ENCODE measurements at places on chromosomes 3 and 15. TPM values are rescaled to one million over a fixed set of nuclear protein-coding genes. Genes with fewer than 3 reads are reported as not detected.

- DNase-seq, result peak; percentile 76
Measured at GRCh38 chr3:185153861-185154629, 1.2 kb upstream of the C3orf70 start.

- peak; percentile 26 for DNase-seq
Measured at GRCh38 chr3:15108869-15109268, 9.9 kb upstream of the RBSN start.

GRCh38 chr3:8345398-8345797 lies 156.2 kb upstream of the LMCD1 start:
- DNase-seq, result no peak

GRCh38 chr3:40827942-40828688 lies 303.4 kb downstream of the ZNF621 start:
- no peak for DNase-seq

- DNase-seq, result no peak
Measured at GRCh38 chr3:46848271-46849044, 14.8 kb downstream of the MYL3 start.

DNA sequence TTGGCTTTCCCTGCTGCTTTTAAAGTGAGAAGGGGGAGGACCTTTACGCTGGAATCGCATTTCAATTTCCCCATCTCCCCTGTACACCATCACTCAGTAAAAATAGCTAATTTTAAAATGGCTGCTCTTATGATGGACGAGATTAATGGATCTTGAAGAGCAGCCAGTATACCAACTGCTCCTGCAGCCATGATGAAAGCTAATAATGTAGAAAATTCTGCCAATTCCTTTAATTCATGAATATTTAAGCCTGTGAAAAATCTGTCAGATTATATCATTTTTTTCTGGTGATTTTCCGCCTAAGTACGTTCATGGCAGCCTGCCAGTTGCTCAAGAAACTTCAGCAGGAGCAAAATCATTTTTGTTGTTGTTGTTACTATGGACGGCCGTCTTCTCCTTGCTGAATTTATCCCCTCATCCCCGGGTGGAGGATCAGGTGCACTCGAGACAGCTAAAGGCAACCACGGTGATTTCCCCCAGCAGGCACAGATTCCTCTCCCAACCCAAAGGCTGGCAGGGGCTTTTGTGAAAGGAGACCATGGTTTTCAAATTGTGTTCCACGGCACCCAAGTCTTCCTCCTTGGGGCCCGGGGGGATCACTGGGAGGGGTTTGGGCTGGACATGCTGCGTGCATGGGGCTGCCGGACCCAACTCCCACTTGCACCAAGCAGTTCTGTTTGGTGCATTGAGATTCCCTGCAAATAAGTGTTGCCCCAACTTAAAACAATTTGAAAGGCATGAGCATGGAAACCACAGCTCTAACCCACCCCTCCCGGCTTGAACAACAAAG lies 289.6 kb downstream of the UACA start:
- peak; percentile 97 for DNase-seq

Gene SERPINI2
- polyA plus RNA-seq, result not detected

- no peak for DNase-seq
Measured at GRCh38 chr15:60774829-60775463, 296.0 kb upstream of the ICE2 start.

GRCh38 chr3:177055605-177056571 lies 141.4 kb downstream of the TBL1XR1 start:
- DNase-seq, result no peak

- DNase-seq, result no peak
Measured at GRCh38 chr3:133643611-133644010, 18.1 kb downstream of the TOPBP1 start.

GRCh38 chr15:30650012-30650929 lies 24.3 kb downstream of the ARHGAP11B start:
- no peak for DNase-seq

DNA sequence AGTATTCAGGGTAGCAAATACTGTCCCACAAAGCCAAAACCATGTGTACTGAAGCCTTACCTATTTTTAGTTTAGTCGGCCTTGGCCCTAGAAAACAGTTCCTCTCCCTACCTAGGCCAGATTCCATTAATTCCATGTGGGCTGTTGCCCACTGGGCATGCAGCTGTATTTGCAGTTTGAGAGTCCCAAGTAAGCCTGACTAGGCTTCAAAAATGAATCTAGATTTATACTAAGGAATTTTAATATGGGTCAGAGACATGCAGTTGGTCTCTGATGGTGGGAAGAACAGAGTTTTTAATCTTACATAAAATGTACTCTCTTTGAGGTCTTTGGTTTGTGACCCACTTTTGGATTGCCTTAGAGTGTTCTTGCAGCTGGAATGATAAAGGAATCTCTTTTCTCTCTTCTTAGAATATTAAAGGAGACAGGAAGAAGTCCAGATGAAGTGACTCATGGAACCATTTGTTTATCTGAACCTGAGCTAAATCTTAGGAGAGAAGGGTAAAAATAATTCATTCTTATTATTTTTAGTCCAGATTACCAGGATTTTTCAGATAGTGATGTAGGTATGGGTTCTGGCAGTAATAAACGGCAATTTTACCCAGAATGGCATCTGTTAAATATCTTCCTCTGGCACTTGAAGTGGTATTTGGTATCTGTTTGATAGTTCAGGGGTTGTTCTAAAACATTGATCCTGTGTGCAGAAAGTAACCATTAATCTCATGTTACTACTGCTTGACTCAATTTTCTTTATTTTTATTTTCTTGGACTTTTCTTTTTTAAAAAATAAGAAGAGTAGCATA lies 33.8 kb downstream of the GLCE start:
- no peak for DNase-seq

DNA sequence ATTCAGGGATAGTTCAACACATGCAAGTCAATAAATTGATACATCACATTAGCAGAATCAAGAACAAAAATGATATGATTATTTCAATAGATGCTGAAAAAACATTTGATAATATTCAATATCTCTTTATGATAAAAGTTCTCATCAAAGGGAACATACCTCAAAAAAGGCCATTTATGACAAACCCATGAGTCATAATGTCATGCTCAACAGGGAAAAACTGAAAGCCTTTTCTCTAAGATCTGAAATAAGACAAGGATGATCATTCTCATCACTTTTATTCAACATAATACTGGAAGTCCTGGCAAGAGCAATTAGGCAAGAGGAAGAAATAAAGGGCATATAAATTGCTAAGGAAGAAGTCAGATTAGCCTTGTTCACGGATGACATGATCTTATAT lies 54.1 kb upstream of the TMEM158 start:
- no peak for DNase-seq

DNA sequence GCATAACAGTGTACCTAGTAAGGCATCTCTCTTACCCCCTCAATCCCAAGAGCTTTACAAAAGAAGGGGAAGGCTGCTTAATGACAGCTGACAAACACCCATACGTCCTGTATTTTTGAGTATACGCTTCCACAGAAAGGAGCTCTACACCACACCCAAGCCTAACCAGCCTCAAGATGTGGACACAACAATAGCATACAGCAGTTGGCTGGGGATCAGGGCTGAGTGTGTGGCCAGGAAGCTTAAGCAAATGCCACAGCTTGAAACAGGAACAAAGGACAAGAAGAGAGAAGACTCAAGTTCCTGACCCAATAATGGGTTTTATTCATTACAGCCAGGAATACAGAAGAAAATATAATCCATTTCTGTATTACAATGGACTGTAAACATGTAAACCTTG lies 6.9 kb downstream of the HEXA start:
- no peak for DNase-seq

DNA sequence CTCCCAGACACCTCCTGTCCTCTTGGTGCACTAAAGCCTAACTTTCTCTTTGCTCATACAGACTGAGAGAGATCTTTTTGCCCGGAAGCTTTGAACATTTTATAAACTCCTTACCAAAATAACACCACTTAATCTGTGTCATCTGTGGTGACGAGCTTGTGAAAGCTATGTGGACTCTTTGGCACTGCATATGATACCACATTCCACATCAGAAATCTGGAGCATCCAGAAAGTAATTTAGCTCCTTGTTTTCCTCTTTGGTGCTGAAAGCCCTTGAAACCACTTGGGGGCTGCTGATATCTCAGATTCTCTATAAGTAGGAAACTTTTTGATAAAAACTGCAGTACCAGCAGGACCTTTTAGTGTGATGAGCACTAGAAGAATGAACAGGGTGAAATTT lies 128.3 kb downstream of the ALCAM start:
- no peak for DNase-seq

Gene DOCK3
- 8.0 TPM for polyA plus RNA-seq

GRCh38 chr3:13012221-13012691 lies 61.0 kb downstream of the IQSEC1 start:
- DNase-seq, result no peak

- DNase-seq, result no peak
Measured at GRCh38 chr15:78454992-78455391, 17.0 kb downstream of the IREB2 start.

Gene CAPN3
- 76.9 TPM for polyA plus RNA-seq

DNA sequence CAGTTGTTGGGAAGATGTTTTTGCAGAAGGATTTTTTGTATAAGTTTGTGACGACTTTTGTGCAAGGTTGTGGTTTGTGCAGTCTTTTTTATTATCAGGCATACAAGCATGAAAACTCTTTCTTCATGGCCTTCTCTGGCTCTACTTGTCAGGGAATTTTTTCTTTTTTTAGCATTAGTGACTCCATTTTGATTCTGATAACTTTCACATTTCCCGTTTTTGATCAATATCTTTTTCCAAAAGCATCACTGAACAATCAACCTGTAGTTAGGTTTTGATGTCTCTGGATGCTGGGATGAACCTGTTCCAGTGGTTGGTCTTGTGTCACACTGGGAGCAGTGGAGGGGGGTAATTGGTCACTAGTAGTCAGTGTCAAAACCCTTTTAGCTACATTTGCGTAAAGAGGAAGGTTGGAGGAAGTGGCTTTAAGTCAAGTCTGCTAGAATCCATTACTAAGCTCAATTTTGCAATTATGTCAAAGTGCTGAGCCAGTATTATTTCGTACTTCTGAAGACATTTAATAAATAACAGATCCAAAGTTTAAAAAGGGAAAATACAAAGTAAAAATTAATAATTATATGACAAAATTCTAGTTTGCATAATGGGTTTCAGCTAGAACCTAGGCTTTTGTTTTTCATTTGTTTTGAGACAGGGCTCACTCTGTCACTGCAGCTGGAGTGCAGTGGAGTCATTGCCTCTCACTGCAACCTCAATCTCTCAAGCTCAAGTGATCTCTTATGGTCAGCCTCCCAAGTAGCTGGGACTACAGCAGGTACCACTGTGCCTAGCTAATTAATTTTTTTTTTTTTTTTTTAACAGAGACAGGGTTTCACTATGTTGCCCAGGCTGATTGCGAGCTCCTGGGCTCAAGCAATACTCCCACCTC lies 18.8 kb upstream of the CFAP161 start:
- DNase-seq, result no peak

GRCh38 chr3:149366941-149367840 lies 10.3 kb downstream of the TM4SF1 start:
- DNase-seq, result no peak

Gene KBTBD12
- polyA plus RNA-seq, result 3.0 TPM

DNA sequence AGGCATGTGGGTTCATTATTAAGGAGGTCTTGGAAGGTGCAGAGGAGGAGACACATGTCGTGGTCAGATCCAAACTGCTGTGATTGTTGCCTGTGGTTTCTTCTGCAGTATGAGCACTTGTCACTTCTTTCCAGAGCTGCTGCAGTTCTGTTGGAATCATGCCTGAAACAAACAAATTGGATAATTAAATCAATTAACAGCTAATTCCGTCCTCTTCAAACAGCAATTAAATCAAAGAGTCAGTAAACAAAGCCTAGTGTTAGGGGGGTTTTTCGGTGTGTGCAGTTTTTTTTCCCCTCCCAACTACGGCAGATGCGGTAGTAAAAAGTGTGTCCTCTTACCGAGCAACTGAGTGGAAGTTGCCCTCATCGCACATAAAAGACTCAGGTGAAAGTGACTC lies 542.2 kb downstream of the FOXP1 start:
- no peak for DNase-seq

- DNase-seq, result no peak
Measured at GRCh38 chr15:33154351-33155166, 40.0 kb downstream of the FMN1 start.

Gene PLAAT1
- 4.4 TPM for polyA plus RNA-seq

Gene GCNT3
- not detected for polyA plus RNA-seq

- DNase-seq, result no peak
Measured at GRCh38 chr15:48774484-48774883, 36.4 kb downstream of the CEP152 start.

Gene UBAP1L
- polyA plus RNA-seq, result 1.1 TPM

- DNase-seq, result peak; percentile 13
Measured at GRCh38 chr3:192883512-192883911, 34.1 kb downstream of the MB21D2 start.

Gene SMCO1
- polyA plus RNA-seq, result not detected

DNA sequence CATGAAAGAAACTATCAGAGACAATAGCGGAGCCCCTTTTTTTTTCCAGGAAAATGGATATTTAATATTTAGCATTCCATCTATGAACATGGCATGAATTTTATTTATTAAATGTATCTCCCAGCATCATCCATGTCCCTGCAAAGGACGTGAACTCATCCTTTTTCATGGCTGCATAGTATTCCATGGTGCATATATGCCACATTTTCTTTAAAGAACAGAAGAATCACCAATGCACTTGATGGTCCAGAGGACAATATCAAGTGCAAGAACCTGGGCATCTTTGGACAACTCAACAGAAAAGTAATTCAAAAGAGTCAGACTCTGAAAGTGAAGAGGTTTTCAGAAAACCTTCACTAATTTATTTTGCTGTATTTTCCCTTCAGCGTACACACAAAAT lies 133.0 kb upstream of the SLC7A14 start:
- no peak for DNase-seq

Gene CDV3
- 61.4 TPM for polyA plus RNA-seq

Gene MYRIP
- polyA plus RNA-seq, result 4.3 TPM
